ENCODE measurements at places on chromosomes 7 and 10.

GRCh38 chr10:48289501-48290238 is 15.2 kb upstream of the FRMPD2 start:
- DNase-seq: no peak

- no peak for DNase-seq
Observed at GRCh38 chr7:55335786-55336185, 29.4 kb upstream of the LANCL2 start.

DNA sequence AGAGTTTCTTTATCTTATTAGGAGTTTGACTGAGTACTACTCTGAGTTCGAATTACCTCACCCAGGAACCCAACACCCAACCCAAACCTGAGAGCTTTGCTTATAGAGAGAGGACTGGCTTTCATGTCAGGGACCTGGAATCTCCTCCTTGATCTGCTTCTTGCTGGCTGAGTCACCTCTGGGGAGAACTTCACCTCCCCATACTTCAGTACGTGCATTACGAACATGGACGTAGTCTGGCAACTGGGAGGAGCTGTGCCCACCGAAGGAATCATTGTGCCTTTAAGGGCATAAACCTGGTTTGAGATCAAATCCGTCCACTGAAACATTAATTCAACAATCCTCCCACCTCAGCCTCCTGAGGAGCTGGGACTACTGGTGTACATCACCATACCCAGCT is 12.2 kb upstream of the PSAP start:
- no peak for DNase-seq

- DNase-seq: no peak
Observed at GRCh38 chr10:24440817-24441797, 232.2 kb downstream of the KIAA1217 start.

GRCh38 chr10:29873941-29874484 is 185.4 kb downstream of the JCAD start:
- no peak for DNase-seq

DNA sequence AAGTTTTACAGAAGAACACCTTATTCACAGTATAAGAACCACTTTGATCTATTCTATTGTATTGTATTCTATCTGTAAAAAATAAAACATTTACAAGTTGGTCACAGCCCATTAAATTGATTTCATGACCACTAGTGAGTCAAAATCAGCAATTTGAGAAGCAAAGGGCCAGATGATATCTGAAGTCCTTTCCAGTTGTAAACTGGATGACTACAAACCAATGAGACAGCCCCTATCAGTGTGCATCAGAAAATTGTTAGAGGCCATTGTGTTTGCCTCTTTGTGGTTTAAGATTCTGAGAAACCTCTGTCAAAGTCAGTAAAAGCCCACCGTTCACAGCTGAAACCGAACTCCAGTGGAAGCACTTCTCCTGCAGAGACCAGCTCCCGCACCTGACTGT is 54.8 kb downstream of the TBXAS1 start:
- no peak for DNase-seq

DNA sequence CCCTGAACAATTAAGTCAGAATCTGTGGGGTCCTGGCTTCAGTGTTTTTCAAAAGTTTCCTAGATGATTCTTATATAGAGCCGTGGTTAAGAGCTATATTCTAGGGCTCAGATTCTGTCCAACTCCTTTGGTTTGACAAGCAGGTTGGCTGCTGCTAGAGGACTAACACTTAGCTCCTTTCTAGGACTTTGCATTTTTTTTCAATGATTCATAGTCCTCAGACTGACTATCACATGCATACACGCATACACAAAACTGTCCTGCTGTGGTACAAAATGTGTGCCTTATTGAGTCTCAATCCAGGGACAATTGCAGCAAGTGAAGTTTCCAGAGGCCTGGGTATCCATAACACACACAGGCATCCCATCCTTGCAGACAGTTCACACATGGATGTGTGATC is 392.0 kb downstream of the NRG3 start:
- no peak for DNase-seq

DNA sequence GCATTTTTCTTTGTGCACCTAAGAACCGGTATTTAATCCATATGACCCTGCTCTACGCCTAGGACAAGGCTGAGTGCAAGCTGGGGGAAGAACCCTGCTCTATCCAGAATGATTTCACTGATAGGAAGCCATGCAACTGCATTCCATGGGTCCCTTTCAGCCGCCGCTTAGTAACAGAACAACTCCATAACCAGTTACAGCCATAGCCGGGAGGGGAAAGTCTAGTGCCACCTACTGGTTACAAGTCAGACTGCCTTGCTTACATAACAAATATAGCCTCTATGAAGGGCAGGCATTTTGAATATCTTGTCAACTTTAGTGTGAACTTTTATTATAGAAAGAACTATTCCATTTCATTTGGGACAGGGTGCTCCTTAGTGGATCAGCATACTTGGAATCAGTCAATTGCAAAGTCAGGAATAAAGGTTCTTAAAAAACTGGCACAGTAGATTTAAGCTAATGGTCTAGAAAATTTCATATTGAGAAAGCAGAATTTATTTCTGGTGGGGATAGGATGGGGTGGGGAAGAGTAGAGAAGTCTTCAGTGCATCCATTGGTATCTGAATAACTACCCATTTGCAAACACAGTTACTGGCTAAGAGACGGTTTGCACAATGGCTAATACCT is 521.7 kb downstream of the ADRA2A start:
- peak; percentile 4 for DNase-seq

GRCh38 chr10:29951441-29951931 is 107.9 kb downstream of the JCAD start:
- no peak for DNase-seq

GRCh38 chr10:64726466-64726865 is 1205.3 kb downstream of the REEP3 start:
- no peak for DNase-seq

- DNase-seq: no peak
Observed at GRCh38 chr7:108201766-108202165, 71.6 kb upstream of the LAMB4 start.

DNA sequence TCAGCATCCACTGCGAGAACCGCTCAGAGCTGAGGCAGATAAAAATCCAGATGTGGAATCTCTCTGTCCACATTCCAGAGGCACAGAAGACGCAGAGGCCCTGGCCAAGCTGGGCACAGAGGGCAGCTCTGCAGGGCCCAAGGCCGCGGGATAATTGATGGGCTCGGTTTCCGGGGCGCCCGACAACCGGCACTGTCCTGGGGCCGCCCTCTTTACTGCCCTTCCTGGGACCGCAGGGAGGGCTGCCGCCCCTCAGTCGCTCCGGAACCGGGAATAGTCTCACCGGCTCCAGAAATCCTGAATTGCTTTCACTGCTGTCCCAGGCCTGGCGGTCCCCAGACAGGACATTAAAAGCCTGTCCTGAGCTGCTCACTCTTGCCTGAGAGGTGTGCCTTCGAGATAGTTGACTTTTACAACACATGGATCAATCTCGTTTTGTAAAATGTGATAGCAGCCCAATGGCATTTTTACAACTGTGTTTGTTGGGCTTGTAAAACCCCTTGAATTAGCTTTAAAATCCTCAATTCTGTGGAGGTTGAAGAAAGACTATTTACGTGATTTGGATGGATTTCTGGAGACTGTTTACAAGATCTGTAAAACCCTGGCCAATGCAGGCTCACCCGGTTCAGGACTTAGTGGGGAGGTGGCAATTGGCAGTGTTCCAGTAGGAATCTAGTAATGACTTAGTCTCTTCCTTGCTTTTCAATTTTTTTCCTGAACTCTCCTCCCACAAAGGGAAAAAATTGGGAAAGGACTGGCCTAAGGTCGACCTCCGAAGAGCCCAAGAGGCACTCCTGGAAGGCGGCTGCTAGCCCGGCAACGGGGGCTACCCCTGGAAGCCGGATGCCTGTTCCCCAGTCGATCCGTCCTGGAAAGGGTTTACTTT is 1.4 kb upstream of the HOXA6 start:
- no peak for DNase-seq

GRCh38 chr10:14608381-14609001 is 166.2 kb downstream of the FAM107B start:
- no peak for DNase-seq

- no peak for DNase-seq
Observed at GRCh38 chr7:64277630-64278029, 36.1 kb upstream of the ZNF736 start.

DNA sequence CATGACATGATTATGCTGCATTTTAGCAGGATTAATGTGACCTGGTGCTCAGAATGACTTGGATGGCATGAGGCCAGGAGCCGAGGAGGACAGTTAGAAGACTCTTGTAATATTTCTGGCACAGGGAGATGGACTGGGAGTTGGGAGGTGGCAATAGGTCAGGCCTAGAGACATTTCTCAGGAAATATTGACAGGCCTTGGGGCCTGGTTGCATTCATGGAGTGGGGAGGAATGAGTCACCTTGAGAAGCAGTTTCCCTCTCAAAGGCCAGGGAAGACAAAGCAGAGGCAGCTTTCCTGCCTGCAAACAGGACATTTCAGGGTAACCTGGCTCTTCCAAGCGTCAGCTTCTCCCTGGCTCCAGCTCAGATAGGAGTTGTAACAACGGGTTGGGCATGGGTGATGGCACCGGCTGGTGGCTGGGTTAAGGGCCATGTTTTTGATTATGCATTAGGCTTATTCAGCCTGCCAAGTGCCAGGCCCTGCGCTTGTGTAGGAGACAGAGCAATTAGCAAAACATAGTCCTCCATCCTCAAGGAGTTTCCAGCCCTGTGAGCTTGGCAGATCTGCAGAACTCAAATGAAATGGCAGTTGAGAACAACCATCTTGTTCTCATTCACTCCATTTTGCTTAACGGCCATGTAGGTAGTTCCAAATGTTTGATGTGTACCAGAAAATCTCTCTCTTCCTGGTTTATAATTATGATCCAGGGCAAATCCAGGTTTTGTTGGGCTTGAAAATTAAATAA is 38.2 kb downstream of the HK1 start:
- DNase-seq: no peak
